COLO829 (cell line): ENCODE measurements at places on chromosomes 7 and 10.

DNA sequence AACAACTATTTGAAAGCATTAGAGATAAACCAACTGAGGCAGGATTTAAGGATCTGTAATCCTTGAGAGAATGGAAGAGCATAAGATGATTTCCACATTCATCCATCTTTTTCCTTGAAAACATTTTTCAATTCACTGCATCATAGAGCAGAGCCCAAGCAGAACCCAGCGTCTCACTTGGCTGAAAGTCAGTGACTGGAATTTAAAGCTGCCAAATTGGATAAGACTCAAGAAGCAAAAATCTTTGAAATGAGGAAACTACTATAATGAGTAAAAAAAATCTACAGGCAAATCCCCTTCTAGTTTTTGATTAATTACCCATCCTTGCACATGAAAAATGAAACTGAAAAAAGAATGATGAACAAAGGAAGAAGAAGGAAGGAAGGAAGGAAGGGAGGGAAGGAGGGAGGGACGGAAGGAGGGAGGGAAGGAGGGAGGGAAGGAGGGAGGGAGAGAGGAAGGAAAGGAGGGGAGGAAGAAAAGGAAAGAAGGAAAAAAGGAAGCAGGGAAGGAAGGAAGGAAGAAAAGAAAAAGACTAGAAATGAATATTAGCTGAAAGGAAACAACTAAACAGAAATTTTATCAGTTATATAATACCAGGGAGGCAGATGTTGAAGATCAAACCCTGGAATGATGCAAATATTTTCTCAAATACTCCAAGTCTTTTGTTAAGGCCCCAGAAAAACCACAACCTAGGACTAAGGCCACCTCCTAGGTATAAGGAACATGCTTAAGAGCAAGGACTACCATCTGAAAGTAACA lies 336.3 kb upstream of the MAGI2 start:
- DNase-seq: no peak

- no peak for DNase-seq
Observed at GRCh38 chr10:67043041-67043440, 117.2 kb downstream of the LRRTM3 start.

GRCh38 chr10:71912431-71912830 lies 51.8 kb upstream of the CHST3 start:
- DNase-seq: no peak

- DNase-seq: no peak
Observed at GRCh38 chr7:77308792-77309191, 107.4 kb downstream of the GSAP start.

DNA sequence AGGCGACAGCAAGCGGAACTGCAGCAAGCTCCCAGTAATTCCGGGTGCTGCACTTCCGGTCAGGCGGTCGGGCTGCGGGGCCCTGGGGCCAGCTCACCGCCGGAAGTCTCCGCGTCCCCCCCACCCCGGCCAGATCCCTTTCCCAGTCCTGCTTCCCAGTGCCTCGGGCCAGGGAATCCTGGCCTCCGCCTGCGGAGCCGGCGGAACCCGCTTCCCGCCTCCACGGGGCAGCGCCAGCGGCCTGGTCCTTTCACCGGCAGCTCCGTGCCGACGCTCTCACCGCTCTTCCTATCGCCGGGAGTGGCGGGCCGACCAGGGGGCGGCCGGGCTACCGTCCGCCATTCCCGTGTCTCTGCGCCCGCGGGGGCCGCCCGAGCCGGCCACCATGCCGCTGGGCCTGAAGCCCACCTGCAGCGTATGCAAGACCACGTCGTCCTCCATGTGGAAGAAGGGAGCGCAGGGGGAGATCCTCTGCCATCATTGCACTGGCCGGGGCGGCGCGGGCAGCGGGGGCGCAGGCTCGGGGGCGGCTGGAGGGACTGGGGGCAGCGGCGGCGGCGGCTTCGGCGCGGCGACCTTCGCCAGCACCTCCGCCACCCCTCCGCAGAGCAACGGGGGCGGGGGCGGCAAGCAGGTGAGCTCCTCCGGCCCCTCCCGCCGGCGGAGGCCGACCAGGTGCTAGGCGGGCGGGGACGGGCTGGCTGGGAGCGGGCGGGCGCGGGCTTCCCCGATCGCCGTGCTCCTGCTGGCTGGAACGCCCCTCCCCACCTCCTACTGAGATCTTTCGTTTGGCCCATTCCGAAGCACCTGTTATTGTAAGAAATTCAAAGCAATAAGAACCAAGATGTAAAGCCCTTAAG lies at the start of gene GATAD1:
Gene GATAD1, plus strand, starts transcription at position 138 of the 860 bp plus-strand sequence. Its CDS starts 248 bp downstream, at position 386.
- DNase-seq: peak; percentile 93

GRCh38 chr10:83037653-83038052 lies 1101.7 kb upstream of the GHITM start:
- no peak for DNase-seq

DNA sequence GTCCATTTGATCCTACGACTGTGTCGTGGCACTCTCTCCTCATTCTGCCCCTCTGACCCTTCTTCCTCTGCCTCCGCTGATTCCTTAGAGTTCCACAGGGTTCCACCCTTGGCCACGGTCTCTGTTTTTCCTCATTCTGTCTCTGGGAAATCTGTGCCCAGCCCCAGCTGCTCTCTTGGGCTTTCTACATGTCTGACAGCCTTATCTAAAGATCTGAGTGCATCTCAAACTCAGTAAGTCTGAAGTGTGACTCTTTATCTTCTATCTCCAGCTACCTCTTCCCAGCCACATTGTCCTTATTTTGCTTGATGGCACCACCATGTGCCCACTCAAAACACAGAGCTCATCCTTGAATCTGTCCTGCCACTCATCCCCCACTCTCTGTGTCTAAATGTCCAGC lies 62.1 kb upstream of the AQP1 start:
- no peak for DNase-seq

- DNase-seq: no peak
Observed at GRCh38 chr7:64614812-64615211, 51.1 kb upstream of the ZNF107 start.

DNA sequence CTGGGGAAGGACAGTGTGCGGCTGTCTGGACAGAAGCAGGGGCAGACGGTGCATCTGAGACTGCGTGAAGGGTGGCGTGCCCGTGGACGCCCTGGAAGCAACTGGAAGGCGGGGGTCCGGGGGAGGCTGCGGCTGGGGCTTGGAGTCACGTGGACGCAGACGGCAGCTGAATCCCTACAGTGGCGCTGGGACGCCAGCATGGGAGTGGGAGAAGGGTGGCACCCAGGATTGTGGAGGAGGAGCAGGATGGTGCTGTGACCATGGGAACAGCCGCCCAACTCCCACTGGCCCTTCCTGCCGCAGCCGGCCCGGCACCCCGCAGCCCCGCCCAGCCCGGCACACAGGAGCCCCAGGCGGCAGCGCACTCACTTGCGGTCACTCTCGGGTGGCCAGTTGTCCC lies 9.7 kb downstream of the INTS1 start:
- DNase-seq: no peak

DNA sequence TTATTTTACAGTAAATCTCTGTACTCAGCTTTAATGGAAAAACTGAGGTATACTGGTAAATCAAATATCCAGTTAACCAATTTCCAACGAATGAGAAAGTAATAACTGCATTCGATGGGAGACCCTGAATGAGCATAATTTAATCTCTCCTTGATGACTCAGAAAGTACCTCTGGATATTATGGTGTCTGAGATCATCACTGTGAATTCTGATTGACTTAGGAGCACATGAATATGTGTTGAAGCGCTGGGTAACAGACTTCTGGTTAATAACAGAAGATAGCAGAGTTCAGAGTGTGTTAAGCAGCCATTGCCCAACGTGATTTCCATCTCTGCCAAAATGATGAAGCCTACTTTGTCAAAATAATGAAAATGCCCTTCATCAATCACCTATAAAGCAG lies 116.6 kb downstream of the NRP1 start:
- no peak for DNase-seq

GRCh38 chr10:108631332-108631731 lies 1292.0 kb downstream of the XPNPEP1 start:
- DNase-seq: no peak

- no peak for DNase-seq
Observed at GRCh38 chr10:124709861-124710260, 34.3 kb downstream of the FAM53B start.

- no peak for DNase-seq
Observed at GRCh38 chr7:5681979-5682546, 99.4 kb downstream of the RNF216 start.

- no peak for DNase-seq
Observed at GRCh38 chr7:93895859-93896600, 5.5 kb upstream of the TFPI2 start.
